NB4 (cell line): ENCODE measurements at places on chromosomes 6 and 20.
A peak's percentile ranks its signal among the peaks of the same experiment; 100 is the strongest.

DNA sequence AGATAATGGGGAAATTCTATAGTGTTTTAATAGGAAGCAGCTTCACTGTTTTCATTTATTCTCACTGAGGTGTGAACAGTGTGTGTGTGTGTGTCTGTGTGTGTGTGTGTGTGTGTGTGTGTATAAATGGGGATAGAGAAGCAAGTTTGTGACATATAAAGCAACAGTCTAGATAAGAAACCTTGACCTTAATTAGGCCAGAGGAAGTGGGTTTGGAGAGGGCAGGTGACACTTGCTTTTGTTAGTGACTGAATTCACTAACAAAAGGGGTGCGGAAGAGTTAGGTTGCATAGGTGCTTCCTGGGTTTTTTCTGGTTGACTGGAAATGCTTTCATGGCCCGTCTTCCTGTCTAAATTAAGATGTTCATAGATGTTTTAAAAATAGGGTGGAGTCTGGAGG, 515.7 kb upstream of the FLRT3 start:
- no peak for DNase-seq

DNA sequence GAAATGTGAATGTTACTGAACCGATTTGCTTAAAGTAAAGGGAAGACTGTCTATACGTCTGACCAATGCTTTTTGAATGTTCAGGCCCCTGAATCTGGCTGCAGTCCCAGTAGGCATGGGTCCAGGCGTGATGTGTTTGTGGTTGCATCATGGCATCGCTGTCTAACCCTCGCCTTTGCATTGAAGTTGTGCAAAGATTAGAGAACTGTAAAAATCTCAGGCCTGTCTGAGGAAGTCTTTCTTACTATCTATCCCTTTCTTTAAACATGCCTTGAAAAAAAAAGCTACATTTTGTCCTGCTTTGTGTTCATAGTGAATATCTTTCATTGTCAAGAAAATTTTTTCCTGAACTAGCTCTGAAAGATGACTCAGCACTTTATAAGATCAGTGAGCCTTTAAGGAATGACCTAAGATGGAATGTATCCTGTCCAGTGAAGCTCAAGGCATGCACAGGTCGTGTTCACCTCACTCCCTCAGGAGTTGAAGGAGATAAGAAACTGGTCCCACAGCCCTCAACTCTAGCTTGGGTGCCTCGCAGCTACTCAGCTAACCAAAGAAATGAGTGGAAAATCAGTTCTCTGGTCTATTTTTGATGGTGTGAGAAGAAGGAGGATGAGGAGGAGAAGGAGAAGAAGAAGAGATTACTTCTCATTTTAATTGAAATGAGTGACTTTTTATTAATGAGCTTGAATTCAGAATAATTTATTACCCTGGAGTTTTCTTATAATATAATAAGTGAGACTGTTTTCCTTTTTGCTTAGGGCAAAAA, 48.6 kb downstream of the TPD52L1 start:
- DNase-seq: no peak

GRCh38 chr6:112049026-112049799, 4.7 kb upstream of the CCN6 start:
- no peak for DNase-seq

DNA sequence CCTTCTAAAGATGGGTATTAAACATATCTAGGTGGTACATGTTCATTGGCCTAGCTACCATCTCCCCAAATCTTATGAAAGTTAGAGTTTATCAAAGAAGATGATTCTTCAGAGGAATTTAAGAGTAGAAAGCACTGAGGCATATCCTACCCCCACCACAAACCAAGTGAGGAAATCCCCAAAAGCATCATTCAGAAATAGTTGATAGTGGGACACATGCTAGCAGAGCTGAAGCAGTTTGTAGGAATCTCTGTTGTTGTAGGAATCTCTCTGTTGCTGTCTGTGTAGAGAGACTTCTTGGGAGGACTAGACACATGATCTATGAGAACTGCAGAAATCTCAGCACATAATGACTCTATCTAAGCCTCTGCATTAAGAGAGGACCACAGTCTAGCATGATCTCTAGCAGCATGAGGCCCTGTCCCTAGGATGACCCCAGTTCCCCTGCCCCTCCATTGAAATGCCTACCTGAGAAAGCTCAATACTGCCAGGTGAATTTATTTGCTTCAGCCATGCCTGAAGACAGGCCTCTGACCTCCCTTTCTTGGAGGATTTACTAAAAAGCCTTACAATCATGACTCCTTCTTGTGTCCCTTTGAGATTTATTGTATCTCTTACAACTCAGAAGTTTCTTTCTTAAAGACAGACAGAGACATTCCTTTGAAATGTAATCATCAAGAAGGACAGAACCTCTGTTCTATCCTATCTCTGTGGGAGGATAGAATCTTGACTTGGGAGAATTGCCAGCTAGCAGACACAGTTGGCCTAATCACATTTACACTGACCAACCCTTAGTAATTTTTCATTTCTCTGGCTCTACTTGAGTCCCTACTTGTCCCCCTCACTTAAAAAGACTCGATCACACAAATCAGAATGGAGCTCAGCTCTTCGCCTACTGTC, 582.4 kb downstream of the PHF3 start:
- DNase-seq: no peak

DNA sequence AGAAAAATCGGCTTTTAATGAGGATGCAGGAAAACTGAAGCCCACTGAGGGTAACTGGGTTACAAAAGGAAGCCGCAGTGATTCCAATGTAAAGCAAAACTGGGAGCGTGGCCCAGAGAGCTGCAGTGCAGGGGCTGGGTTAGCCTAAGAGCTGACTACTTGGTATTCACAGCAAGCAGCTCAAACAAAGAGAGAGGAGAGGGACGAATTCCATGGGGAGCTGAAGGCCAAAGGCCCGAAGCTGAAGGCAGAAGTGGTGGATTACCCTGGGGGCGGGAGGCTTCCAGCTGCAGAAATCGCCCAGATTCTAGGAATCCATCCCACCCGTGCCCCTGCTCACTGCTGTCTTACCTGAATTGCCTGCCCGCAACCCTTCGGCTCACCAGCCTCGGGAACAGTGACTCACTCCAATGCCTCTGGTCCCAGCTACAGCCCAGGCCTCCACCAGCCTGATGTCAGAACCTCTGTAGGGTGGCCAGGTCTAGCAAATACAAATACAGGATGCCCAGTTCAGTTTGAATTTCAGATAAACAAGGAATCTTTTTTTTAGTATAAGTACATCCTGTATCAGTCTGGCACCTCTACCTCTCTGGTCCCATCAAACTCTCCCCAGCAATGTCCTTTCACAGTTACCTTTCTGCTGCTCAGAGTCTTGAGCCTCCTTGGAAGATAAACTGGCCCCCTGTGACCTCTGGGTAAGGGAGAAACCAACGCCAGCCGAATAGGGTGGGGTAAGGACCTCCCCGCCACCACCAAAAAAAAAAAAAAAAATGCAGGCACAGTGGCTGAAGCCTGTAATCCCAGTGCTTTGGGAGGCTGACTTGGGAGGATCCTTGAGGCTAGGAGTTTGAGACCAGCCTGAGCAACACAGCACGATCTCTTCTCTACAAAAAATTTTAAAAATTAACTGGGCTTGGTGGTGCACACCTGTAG, 14.6 kb upstream of the ZMYND8 start:
- DNase-seq: no peak

- DNase-seq: no peak
These were observed 99.3 kb downstream of the B3GAT2 start for GRCh38 chr6:70857387-70858077.

DNA sequence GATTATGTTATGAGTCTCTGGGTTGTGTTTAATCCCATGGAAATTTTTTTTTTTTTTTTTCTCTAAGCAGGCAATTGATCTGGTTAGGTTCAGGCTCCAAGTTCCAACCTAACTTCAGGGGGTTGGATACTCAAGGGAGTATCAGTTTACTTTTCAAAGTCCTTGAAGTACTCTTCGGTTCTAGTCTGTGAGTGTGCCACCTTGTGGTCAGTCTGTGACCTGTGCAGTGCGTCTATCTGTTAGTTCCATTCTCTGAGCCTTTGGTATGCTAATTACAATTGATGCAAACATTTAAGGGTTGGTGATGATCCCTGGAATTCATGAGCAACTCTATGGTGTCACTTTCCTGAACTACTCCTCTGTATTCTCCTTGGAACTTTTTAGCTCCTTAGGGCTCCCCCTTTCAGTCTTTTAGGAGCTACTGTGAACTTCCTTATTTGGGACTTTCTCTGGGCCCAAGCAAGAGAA, 342.0 kb downstream of the SOX4 start:
- DNase-seq: peak; percentile 58

DNA sequence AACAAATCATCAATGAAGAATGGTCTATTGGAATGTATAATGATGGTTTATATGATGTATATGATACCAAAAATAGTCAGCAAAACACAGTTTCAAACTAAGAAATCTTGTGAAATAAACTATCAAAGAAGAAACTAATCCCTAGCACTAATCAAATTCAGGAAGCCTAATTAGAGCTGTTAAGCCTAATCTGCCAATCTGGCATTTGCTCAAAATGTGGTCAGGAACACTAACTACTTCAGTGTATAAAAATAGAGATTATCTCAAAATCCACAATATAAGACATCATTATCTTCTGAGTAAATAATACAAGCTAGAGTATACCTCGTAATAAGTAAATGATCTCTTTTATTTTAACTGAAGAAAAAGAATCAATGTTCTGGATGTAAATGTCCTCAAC, 12.8 kb upstream of the AKAP7 start:
- no peak for DNase-seq

DNA sequence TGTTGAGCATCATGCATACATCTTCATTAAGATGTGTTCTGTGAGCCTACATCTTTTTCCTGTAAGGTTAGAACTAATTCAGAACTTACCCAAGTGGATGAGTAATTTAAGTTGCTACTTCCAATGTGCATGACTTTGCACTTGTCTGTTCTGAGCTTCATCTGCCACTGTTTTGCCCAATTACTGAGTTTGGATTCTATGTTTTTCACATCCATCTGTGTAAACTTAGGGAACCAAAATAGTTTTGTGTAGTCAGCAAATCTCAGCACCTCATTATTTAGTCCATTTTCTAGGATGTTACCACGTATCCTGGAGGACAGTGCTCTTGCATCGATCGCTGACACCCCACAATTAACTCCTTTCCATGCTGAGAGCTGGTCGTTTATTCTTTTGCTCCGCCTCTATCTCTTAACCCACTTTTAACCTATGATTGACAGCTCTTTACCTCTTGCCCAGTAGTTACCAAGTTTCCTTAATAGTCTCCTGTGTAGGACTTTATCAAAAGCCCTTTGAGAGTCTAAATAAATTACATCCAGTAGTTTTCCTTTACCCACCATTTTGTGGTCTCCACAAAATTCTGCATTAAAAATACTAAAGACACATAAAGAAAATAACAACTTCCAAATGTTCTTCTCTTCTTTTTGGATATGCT, 44.2 kb upstream of the CITED2 start:
- DNase-seq: no peak

DNA sequence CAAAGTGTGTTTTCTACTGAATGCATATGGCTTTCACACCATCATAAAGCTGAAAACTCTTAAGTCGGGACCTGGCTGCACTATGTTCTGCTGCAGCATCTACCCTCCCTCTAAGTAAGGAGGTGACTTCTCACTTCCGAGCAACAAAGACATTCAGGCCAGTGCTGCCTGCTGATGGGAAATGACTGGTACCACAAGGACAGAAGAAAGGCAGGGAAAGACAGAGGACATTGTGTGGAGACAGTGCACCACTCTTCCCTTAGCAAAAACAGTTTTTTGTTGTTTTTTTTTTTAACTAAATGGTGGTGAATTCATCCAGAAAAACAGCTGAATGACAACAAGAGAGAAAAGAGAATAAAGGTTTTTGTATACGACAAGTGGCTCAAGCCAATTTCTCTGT, 81.5 kb downstream of the MAP7 start:
- DNase-seq: no peak

DNA sequence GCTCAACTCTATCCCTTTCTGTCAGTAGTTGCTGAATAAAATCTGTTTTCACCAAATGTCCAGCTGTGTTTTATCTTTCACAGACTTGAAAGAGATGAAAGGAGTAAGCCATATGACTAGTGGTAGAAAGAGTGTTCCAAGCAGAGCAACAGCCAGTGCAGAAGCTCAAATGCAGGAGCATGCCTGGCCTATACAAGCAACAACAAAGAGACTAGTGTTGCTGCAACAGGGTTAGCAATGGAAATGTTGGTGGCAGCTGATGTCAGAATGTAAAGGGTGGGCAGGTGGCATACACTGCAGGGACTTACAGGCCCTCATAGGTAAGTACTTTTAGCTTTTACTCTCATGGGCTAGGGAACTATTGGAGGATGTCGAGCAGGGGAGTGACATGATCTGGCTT, 5.2 kb upstream of the HINT3 start:
- DNase-seq: no peak

GRCh38 chr6:125670568-125670967, 78.9 kb upstream of the HEY2 start:
- no peak for DNase-seq

DNA sequence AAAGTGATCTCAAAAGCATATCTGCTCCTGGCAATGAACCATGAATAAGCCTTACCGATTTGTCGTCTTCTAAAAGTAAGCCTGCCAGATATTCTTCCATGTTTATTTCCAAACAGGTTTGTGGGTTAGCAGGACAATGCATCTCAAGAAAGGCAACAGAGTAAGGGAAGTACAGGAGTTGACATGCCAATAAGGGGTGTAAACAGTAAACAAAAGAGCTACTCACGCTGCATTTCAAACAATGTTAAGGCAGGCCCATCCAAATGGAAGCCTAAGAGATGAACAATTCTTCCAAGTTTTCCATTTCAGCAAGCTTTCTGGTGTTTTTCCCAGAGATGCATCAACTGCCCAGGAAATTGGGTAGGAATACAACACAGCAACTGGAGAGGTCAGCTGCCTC, 27.8 kb upstream of the CRIP3 start:
- DNase-seq: no peak

GRCh38 chr6:134291156-134291555, 26.8 kb downstream of the SGK1 start:
- no peak for DNase-seq

GRCh38 chr6:9783567-9783966, 631.3 kb downstream of the TFAP2A start:
- no peak for DNase-seq

- DNase-seq: no peak
These were observed 835.3 kb upstream of the EPHA7 start for GRCh38 chr6:94254689-94255088.

DNA sequence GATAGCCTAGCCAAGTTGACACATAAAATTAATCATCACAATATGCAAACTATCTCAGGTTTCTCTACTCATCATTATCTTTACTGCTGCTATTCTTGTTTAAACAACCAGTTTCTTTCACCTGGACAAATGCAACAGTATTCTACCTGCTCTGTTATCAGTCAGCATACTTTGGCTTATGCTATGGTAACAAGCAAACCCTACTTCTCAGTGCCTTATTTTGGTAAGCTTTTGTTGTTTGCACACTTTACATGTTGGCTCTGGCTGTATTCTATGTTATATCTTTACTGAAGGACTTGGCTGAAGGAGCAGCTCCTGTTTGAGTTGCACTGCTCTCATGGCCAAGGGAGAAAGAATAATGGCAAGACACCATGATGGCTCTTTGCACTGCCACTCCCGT, 463.1 kb downstream of the EPM2A start:
- DNase-seq: no peak
